Stimulated activated CD4-positive, alpha-beta T cell treated with anti-CD3 and anti-CD28 coated beads, Interleukin-4, amount 100 ng/mL, for 48 hours (primary cell): ENCODE measurements at places on chromosomes 5 and 9.

- DNase-seq, result no peak
Observed at GRCh38 chr5:76688836-76689235, 27.1 kb upstream of the F2R start.

- no peak for DNase-seq
Observed at GRCh38 chr9:107193251-107193650, 89.8 kb upstream of the RAD23B start.

DNA sequence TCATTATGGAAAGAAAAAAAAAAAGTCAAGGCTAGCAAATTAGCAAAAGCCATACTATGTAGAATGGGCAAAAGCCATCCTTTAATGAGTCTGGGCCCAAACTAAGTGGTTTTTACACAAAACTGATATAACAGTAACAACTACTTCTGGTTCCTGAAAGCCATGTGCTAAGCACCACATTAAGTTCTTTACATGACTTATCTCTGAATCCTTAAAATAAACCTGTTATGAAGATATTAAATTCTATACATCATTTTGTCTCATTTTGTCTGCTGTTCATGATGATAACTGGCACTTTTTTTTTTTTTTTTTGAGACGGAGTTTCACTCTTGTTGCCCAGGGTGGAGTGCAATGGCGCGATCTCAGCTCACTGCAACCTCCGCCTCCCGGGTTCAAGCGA, 5.0 kb downstream of the FNIP1 start:
- no peak for DNase-seq

GRCh38 chr9:134440636-134441226, 114.5 kb downstream of the RXRA start:
- no peak for DNase-seq

DNA sequence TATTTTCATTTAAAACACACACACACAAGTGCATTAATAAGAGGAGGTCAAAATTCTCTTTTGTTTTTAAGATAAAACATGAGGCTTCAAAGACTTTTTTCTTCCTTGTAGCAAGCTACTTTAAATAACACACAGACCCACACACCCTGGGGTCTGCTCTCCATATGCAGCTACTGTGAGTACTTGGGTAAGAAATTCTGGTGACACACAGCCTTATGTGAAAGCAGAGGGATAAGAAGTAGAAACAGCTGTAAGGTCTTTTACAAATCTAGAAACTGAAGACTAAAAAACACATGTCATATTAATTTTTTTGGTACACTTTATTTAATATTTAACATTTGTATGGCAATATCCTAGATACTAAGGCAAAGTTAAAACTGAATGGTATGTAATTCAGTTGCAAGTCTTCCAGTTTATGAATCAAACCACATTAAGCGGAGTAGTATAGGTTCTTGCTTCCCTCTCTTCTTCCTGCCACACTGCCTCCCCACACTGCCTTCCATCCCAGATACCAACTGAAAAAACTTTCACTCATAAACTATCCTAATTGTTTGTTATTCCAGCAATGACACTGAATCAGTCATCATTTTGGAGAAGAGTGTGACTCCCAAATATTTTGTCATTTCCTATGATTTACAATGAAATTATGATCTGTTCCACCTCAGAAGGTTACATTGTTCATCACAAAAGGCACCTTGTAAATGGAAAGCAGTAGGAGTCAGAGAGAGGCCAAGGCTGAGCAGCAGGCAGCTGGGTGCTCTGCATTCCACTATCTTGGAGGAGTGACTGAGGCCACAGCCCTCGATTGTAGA, 92.0 kb downstream of the PLCXD3 start:
- DNase-seq, result no peak

- no peak for DNase-seq
Observed at GRCh38 chr5:378301-378891, 56.9 kb downstream of the AHRR start.

- DNase-seq, result no peak
Observed at GRCh38 chr5:58718269-58718978, 135.5 kb downstream of the RAB3C start.

GRCh38 chr5:127471211-127471610, 46.2 kb upstream of the PRRC1 start:
- no peak for DNase-seq

GRCh38 chr9:125343518-125344275, 82.1 kb downstream of the GAPVD1 start:
- no peak for DNase-seq

DNA sequence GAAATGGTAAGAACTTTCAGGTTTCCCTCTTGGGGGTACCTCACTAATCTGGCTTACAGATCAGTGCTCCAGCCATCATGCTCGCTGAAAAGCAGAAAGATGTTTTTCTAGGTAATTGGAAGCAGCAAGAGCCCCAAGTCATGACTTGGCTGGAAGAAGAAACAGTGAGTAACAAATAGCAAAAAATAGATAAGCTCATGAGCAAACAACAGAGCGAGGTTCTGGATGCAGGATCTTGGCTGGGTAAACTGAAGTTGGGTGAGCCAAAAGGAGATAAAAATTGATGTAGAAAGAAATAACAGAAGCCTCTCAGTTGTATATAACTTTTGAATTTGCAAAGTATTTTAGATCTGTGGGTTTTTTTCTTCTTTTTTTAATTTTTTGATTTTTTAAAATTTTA, 110.1 kb downstream of the INSYN2B start:
- no peak for DNase-seq
